ENCODE measurements at places on chromosomes 12 and 14.

DNA sequence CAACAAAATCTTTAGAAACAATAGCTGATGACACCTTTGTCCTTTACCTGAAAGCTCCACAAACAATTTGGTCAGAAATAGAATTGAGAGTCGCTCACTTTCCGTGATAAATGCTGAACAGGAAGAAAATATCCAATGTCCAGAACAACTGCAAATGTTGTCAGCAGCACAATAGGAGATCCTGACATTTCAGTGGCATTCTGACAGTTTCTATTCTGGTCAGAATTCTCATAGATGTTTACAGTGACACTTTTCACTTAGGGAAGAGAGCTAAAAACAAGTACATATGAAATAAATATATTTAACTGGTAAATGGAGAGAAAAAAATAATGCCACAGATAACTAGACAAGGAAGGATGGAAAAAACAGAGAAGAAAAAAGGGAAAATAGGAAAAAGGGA lies 39.1 kb downstream of the MAGOHB start:
- DNase-seq, result no peak

GRCh38 chr12:32039917-32040575 lies 66.6 kb upstream of the BICD1 start:
- DNase-seq, result no peak

DNA sequence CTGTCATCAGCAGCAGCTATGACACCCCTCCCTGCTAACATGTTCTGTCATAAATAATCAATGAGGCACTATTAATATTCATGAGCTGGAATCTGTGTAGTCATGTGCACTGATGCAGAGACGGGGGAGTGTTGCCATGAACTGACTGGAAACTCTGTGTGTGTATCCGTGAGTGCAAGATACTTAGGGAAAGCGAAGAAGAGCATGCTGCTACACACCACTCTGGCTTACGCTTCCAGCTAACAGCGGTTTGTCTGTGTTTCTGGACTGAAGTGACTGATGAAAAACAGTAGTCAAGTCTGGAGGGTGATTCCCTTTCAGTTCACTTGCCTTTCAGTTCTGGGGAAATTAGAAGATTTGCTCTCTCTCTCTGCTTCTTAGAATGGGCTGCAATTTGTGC lies 249.4 kb downstream of the PDZRN4 start:
- DNase-seq, result no peak

GRCh38 chr12:38639625-38640024 lies 265.8 kb downstream of the CPNE8 start:
- no peak for DNase-seq

GRCh38 chr14:83355609-83356008 lies 1822.0 kb upstream of the SEL1L start:
- DNase-seq, result no peak

GRCh38 chr14:35818346-35819115 lies 7.6 kb upstream of the BRMS1L start:
- peak; percentile 10 for DNase-seq
